ENCODE measurements at places on chromosomes 3 and 15.

GRCh38 chr3:147090461-147090860 lies 315.9 kb downstream of the ZIC4 start:
- H3K27ac ChIP-seq: no peak overlapping the region
- H3K36me3 ChIP-seq: no peaks in the 10 kb centered on the region
- DNase-seq: no peak
- H3K4me1 ChIP-seq: no peaks in the 10 kb centered on the region
- H3K4me3 ChIP-seq: no peak overlapping the region

- no peaks in the 10 kb centered on the region for H3K27me3 ChIP-seq
- no peaks in the 10 kb centered on the region for H3K36me3 ChIP-seq
- H3K27ac ChIP-seq: no peak overlapping the region
- H3K4me3 ChIP-seq: no peak overlapping the region
Measured at GRCh38 chr3:20490996-20491395, 305.0 kb upstream of the SGO1 start.

DNA sequence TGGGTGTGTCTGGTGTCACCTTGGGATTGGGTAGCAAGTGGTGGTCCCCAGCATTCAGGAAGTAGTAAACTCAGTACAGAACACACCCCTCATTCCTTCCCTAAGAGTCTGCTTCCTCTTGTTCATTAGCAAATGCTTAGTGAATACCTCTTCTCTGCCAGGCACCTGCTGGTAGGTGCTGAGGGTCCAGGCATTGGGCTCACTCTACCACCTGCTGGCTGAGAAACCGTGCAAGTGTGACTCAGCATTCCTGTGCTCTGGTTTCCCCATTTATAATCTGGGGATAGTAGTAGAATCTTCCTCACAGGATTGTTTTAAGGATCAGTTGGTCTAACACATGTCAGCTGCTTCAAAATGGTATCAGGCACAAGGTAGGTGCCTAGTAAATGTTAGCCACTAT lies 4.8 kb downstream of the SHF start:
- no peaks in the 10 kb centered on the region for H3K27me3 ChIP-seq
- H3K36me3 ChIP-seq: no peaks in the 10 kb centered on the region
- H3K4me1 ChIP-seq: peaks cover 10% of the 10 kb centered on the region
- DNase-seq: no peak
- H3K4me3 ChIP-seq: no peak overlapping the region

DNA sequence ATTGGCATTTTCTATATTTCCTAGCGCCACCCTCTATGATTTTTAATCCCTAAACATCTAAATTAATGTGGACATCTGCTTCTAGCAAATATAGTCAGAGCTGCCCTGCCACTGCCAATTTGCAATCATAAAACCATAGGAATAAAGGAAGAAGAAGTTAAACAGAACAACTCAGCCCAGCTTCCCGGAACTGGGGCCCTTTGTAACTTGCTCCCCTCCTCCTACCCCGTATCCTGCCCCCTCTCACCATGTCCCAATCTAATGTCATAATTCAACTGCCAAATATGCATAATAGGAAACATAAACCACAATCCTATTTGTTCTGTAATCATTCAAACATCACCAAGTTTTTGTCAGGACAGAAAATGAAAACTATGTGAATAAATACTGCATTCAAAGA lies 74.4 kb upstream of the ACP3 start:
- H3K27ac ChIP-seq: no peak overlapping the region
- no peak for DNase-seq
- H3K4me1 ChIP-seq: no peaks in the 10 kb centered on the region
- no peaks in the 10 kb centered on the region for H3K36me3 ChIP-seq

- no peaks in the 10 kb centered on the region for H3K4me1 ChIP-seq
- H3K27me3 ChIP-seq: no peaks in the 10 kb centered on the region
- DNase-seq: no peak
- no peak overlapping the region for H3K4me3 ChIP-seq
- H3K27ac ChIP-seq: no peak overlapping the region
- H3K36me3 ChIP-seq: no peaks in the 10 kb centered on the region
Measured at GRCh38 chr3:148149556-148149955, 548.1 kb upstream of the AGTR1 start.

DNA sequence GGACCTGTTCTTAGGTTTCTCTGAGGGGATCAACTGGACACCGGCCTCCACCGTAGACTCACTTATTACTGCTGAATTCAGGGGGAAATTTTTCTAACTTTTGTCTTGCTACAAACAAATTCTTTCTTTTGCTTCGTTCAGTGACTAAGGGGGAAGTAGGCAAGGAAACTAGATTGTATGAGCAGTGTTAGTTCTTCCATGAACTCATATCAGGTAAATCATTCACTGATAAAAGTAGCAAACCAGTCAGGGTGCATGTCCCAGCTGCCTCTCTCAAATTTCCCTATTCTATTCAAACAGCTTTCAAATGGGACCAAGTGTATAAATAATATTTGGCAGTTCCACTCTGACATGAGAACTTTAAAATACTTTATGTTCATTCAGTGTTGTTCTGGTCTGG lies 7.3 kb upstream of the CCDC13 start:
- no peak for DNase-seq
- H3K27me3 ChIP-seq: no peaks in the 10 kb centered on the region
- no peak overlapping the region for H3K4me3 ChIP-seq
- H3K4me1 ChIP-seq: no peaks in the 10 kb centered on the region

DNA sequence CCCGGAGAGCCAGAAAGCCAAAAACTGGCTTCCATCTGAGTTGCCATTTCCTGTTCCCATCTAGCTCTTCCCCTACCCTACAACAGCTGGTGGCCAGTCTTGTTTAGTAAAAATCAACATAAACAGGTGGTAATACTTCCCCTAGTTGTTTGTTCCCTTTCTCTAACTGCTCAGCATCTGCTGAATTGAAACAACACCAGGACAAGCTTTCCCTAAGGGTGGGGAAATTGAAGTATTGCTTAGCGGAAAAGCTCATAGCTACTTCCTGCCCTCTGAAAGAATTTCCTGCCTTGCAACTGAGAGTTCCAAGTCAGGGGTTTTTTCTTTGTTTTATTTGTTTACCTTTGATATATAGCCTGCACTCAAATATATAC lies 66.8 kb downstream of the HMG20A start:
- H3K36me3 ChIP-seq: no peaks in the 10 kb centered on the region
- H3K27me3 ChIP-seq: no peaks in the 10 kb centered on the region
- peaks cover 11% of the 10 kb centered on the region for H3K4me1 ChIP-seq
- H3K27ac ChIP-seq: no peak overlapping the region

GRCh38 chr3:123842711-123843110 lies 41.4 kb downstream of the MYLK start:
- no peaks in the 10 kb centered on the region for H3K36me3 ChIP-seq
- no peak overlapping the region for H3K27ac ChIP-seq
- H3K4me1 ChIP-seq: no peaks in the 10 kb centered on the region
- H3K4me3 ChIP-seq: no peak overlapping the region
- no peak for DNase-seq

- H3K27me3 ChIP-seq: no peaks in the 10 kb centered on the region
- H3K27ac ChIP-seq: no peak overlapping the region
- peaks cover 14% of the 10 kb centered on the region for H3K4me1 ChIP-seq
- peak; percentile 87 for DNase-seq
Measured at GRCh38 chr3:123652342-123652984, 67.6 kb upstream of the HACD2 start.

DNA sequence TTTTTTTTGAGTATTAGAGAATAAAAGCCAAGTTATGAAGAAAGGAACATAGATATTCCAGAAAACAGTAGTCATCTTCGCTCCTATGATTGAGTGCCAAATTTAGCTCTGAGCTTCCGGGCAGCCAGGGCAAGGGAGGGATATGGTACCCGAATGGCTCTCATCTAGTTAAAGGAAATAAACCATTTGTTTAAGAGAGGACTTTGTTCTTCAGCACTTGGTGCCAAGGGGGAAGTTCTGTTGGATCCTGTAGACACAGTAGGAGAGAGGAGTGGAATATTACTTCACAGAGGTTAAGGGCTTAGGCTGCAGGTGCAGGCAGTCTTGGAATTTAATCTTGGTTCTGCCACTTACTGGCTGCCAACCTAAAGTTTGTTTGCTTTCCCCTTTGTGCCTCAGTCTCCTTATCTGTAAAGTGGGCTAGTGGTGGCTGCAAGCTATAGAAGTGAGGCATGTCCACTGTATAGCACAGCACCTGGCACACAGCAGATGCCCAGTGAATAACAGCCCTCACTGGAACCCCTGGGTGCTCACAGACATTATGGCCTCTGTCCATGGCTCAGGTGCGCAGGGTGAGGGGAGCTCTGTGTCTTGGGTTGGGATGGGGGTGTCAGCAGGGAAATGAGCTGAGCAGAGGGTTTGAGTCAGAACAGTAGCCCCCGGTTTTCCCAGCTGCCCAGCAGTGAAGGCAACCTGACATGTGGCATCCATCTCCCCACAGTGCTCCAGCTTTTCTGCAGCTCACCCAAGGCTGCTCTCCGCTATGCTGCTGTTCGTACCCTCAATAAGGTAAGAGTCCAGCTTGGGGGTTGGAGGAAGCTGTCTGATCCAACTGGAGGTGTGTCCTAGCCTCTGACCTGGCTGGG lies 10.4 kb downstream of the COPG1 start:
- H3K36me3 ChIP-seq: no peaks in the 10 kb centered on the region
- no peaks in the 10 kb centered on the region for H3K27me3 ChIP-seq
- no peak overlapping the region for H3K27ac ChIP-seq

- H3K36me3 ChIP-seq: no peaks in the 10 kb centered on the region
- H3K27ac ChIP-seq: no peak overlapping the region
- H3K27me3 ChIP-seq: no peaks in the 10 kb centered on the region
- H3K4me3 ChIP-seq: no peak overlapping the region
- no peak for DNase-seq
- peaks cover 6% of the 10 kb centered on the region for H3K4me1 ChIP-seq
Measured at GRCh38 chr15:70329179-70329578, 231.5 kb upstream of the TLE3 start.

GRCh38 chr3:57057351-57057750 lies 3.1 kb upstream of the SPATA12 start:
- no peak for DNase-seq
- no peaks in the 10 kb centered on the region for H3K36me3 ChIP-seq
- H3K27me3 ChIP-seq: no peaks in the 10 kb centered on the region
- no peak overlapping the region for H3K4me3 ChIP-seq
- H3K4me1 ChIP-seq: peaks cover 2% of the 10 kb centered on the region
- no peak overlapping the region for H3K27ac ChIP-seq

GRCh38 chr3:116473602-116474001 lies 28.3 kb upstream of the LSAMP start:
- no peak for DNase-seq
- H3K27ac ChIP-seq: no peak overlapping the region
- H3K4me1 ChIP-seq: no peaks in the 10 kb centered on the region
- H3K36me3 ChIP-seq: no peaks in the 10 kb centered on the region

DNA sequence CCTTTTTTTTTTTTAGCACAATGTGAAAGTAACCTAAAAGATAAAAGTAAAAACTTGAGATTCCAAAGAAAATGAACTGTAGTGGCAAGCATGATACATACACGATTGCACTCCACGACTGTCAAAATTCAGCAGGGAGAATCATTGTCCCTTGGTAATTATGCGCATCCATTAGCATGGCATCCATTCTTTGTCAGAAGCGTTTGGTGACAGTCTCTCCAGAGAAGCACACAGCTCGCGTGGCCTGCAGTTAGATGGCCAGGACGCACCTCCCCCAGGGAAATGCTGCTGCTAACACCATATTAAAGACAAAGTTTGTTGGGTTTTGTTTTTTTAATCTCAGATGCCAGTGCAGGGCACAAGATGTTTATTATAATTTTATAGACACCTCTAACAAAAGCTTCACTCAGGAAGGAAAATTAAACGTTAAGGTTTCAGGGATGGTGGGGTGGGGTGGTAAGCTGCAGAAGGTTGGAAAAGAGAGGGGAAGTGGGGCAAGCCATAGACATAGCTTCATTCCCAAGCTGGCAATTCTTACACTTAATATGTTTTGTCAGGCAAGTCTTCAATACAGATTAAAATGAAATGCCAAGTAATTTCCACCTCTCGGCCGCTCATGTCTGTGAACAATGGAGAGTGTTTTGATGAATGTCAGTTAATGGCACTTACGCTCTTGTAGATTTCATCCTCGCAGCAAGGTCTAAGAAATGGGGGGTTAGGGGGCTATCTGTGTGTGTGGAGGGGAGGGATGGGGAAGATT lies 142.8 kb upstream of the TOPAZ1 start:
- H3K27ac ChIP-seq: no peak overlapping the region
- no peak overlapping the region for H3K4me3 ChIP-seq
- no peak for DNase-seq
- no peaks in the 10 kb centered on the region for H3K4me1 ChIP-seq
- H3K36me3 ChIP-seq: no peaks in the 10 kb centered on the region

DNA sequence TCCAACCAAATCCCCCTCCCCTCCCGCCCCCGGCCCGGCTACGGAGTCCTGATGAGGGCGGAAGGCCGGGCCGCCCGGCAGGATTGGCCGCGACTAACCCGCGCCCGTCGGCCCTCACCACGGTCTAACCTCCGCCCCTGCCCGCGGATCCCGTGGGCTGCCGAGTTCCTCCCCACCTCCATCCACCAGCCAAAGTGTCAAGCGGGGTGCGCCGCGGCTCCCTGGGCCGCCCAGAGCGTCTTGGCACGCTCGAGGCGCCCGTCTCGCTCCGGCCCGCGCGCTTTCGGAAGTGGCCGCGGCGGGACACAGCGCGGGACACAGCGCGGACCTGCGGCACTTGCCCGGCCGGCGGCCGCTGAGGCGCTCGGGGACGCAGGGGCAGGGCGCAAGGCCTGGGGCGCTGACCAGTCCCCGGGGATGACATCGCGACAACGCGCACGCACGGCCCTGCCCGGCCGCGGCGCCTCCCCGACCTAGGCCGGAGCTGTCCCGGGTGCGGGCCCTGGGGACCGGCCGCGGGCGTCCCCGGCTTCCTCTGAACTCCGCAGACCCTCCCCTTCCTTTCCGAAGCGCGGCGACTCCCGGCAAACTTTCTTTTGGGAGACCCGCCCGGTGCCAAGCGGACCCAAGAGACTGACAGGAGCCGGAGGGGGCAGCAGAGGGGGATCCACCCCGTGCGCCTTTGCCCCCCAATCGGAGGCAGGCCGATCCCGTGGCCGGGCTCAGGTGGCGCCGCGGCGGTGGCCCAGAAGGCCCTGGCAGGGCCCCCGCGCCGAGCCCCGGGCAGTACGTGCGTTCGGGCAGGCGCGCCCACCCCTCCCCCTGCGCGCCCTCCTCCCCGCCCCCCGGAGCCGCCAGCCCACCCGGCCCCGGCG lies 112.8 kb upstream of the ICE2 start:
- peak overlapping the region; percentile 94 for H3K27ac ChIP-seq
- DNase-seq: peak; percentile 55
- no peaks in the 10 kb centered on the region for H3K36me3 ChIP-seq
- H3K4me1 ChIP-seq: no peaks in the 10 kb centered on the region
- peak overlapping the region; percentile 68 for H3K4me3 ChIP-seq

GRCh38 chr15:64681424-64682024 lies 93.9 kb downstream of the RBPMS2 start:
- H3K36me3 ChIP-seq: no peaks in the 10 kb centered on the region
- H3K4me1 ChIP-seq: peaks cover 4% of the 10 kb centered on the region
- H3K4me3 ChIP-seq: no peak overlapping the region
- DNase-seq: no peak
- H3K27me3 ChIP-seq: no peaks in the 10 kb centered on the region
